Retinal pigment epithelial cell (primary cell): ENCODE measurements at places on chromosomes 12 and 14.
A peak's percentile ranks its signal among the peaks of the same experiment; 100 is the strongest.

GRCh38 chr14:90607141-90607540 is 209.1 kb downstream of the TTC7B start:
- DNase-seq = no peak

GRCh38 chr14:95659293-95659989 is 26.8 kb upstream of the TCL1B start:
- DNase-seq = no peak

- DNase-seq = no peak
Observed at GRCh38 chr12:105524961-105525360, 194.5 kb downstream of the C12orf75 start.

DNA sequence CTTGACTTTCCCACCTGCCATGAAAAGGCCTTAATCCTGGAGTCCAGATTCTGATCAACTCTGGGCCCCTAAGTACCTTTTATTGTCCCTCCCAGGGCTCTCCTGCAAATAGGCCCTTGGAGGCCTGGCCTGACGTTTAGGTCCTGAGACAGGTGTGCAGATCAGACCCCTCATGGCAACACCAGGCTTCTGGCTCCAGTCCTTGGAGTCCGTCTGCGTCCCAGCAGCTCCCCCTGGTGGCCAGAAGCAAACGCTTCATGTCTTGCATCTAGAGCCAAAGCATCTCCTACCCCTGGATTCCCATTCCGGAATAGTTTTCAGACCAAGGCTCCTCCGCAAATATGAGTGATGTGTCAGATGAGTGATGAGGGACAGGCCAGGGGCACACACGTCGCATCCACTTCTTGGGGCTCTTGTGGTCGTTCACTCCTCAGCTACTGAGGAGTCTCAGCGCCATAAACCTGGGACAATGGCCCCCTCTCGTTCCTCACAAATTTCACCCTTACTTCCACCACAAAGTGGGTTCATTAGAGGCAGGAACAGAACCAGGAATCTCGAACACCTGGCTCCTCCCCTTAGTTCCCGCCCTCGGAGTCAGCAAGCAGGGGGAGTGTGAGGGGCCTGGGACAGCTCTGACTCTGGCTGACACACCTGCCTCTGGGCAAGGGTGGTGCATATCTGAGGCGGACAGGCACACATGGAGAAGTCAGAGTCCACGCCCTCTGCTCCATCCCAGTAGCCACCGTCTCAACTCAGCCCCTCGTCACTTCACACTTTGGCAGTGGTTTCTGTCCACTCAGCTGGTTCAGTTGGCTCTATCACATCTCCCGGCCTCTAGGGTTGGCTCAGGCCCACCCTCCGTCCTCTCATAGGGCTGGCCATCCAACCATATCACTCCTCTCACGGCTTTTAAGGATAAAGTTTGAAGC is 77.9 kb upstream of the PWP1 start:
- peak; percentile 17 for DNase-seq

GRCh38 chr14:33134975-33135374 is 196.3 kb downstream of the NPAS3 start:
- DNase-seq = no peak

DNA sequence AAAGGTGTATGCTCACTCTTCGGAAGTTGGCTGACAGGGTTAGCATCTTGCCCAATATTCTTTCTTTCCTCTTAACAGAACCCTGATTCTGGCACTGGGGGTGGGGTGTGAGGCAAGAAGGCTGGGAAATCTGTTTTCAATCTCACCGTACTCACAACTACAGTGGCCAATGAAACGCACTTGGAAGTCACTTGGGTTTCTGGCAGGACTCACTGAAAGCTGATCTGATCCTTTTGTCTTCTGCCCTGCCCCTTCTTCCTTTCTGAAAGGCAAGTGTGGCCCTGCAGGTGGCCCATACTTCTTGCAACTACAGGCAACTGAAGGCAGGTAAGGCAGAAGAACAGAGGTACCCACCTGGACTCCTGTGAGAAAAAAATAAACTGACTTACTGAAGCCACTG is 106.9 kb downstream of the STXBP6 start:
- no peak for DNase-seq

GRCh38 chr12:57352166-57352565 is 78.7 kb downstream of the R3HDM2 start:
- DNase-seq = no peak

GRCh38 chr12:3673981-3674708 is 78.8 kb downstream of the CRACR2A start:
- DNase-seq = no peak

DNA sequence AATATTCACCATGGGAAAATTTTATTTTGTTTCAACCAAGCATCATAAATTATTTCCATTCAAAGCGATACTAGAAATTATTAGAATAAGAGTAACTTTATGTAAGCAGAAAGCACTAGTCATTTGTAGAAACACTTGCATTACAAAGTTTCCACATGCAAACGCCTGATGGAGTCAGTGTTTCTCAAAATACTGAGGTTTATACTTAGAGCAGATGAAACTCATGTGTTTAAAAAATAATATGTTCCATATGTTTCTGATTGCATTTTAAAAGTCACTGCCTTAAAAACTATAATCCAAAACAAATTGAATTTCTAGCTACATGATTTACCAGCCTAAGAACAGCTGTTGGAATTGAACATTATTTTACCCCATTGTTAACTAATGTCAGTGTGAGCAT is 1246.4 kb downstream of the SLC16A7 start:
- no peak for DNase-seq

- no peak for DNase-seq
Observed at GRCh38 chr12:11460343-11461023, 65.1 kb upstream of the PRB2 start.

DNA sequence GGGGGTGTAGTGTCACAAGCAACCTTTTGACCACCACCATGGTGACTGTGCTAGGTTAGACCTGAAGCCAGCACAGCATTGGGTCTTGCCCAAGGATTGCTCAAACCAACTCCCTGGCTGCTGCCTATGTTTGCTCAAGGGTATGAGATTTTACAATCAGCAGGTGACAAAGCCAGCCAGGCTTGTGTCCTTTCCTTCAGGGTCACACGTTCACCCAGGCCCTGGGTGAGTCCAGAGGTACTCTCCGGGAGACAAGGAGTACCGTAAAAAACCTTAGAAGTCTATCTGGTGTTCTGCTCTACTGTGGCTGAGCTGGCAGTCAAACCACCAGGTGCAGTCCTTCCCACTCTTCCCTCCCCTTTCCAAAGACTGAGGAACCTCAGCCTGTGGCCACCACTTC is 238.9 kb upstream of the MIS18BP1 start:
- no peak for DNase-seq

DNA sequence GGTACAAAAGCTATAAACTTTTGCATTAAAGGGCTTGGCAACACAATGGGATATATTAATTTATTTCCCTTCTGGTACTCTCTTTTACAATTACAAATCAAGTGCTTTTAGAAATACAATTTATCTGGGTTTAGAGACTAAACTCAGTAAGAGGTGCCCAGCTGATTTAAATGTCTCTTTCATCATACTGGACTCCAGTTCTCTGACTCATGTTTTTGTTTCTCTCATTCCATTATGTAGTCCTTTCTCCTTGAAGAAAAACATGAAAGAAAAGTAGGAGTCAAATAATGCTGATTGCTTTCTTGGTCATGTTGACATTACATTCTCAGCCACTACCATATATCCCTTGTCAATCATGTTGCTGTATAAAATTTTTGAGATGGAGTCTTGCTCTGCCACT is 36.3 kb upstream of the CFL2 start:
- DNase-seq = no peak

GRCh38 chr14:51816031-51816430 is 44.4 kb upstream of the GNG2 start:
- no peak for DNase-seq

GRCh38 chr14:67559639-67560038 is 26.5 kb downstream of the PLEKHH1 start:
- DNase-seq = no peak

- no peak for DNase-seq
Observed at GRCh38 chr12:116990329-116990728, 79.6 kb downstream of the FBXW8 start.

DNA sequence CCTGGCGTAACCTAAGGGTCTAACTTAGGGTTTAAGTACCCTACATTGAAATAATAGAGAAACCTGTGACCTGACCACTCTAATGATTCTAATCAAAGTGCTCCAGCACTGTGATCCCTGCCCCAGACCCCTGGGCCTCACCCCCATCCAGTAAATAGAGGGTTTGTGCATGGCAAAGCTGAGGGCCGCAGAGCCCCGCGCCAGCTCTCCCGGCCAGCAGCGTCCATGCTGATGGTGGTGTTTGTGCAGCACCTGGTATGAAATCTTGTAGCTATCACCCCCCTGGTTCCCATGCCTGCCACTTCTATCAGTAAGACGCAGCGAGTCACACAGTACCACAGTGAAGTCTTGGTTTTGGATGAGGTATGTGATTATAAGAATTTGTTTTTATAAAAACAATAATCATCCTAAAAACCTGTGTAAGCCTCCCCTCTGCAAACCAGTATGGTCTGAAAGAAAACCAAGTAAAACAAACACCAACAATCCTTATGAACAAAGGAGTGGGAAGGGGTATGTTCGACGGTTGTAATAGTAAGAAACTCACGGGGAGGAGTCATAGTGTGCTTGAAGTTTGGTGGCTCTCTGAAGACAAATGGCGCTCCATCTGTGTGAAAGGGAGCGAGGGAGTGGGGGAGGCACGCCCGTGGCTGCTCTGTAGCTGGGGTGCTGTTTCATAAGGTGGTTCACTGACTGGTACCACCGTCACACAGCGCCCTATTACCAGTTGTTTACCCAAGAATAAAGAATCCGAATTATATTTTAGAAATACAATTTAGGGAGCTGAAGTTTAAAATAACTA is 156.2 kb downstream of the CACNA1C start:
- DNase-seq = no peak

- DNase-seq = no peak
Observed at GRCh38 chr14:34614638-34615037, 15.3 kb downstream of the SNX6 start.
